A673 (cell line): ENCODE measurements at places on chromosomes 13 and 19. TPM values are rescaled to one million over a fixed set of nuclear protein-coding genes. Genes with fewer than 3 reads are reported as not detected.

Gene ZNF699
- total RNA-seq = 5.5 and 6.6 TPM in 2 replicates

Gene DZIP1
- total RNA-seq = 6.1 and 8.6 TPM in 2 replicates

- H3K27me3 ChIP-seq = no peaks in the 10 kb centered on the region
- H3K36me3 ChIP-seq = no peaks in the 10 kb centered on the region
- no peak overlapping the region for H3K27ac ChIP-seq
- H3K4me1 ChIP-seq = peaks cover 17% of the 10 kb centered on the region
Observed at GRCh38 chr19:30722761-30723160, 350.6 kb downstream of the ZNF536 start.

DNA sequence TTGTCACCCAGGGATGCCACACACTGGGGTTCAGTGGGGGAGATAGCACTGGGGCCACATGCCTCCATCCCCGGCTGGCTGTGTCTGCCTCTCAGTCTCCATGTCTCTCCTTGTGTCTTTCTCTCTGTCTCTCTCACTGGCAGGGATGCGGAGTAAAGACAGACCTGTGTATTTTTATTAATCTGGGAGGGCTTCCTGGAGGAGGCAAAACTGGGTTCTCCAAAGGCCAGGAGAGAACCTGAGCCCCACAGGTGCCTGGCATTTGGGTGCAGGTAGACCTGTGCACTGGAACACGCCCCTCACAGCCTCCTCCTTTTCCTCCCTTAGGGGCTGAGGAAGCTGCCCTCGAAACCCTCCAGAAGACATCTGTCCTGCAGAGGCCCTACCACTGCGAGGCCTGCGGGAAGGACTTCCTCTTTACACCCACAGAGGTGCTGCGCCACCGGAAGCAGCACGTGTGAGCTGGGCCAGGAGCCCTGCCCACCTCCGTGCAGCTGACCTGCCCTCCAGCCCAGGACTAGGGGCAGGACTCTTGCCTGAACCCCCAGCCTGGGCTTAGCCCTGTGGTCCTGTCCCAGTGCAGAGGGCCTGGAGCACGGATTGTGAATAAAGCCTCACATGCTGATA, 32.7 kb downstream of the DHX34 start:
- H3K27ac ChIP-seq = no peak overlapping the region
- H3K36me3 ChIP-seq = peaks cover 31% of the 10 kb centered on the region

- no peak overlapping the region for H3K4me3 ChIP-seq
- no peaks in the 10 kb centered on the region for H3K4me1 ChIP-seq
- H3K27me3 ChIP-seq = no peaks in the 10 kb centered on the region
- peak; percentile 48 for DNase-seq
Observed at GRCh38 chr13:105196052-105196451, 1339.4 kb downstream of the EFNB2 start.

- no peak overlapping the region for H3K4me3 ChIP-seq
- H3K4me1 ChIP-seq = no peaks in the 10 kb centered on the region
- DNase-seq = no peak
Observed at GRCh38 chr19:54329476-54330165, 9.3 kb downstream of the LILRA4 start.
